AG04449 (cell line): ENCODE measurements at places on chromosomes 7 and 10.

- no peak for DNase-seq
Observed at GRCh38 chr10:43393606-43394360, 15.2 kb downstream of the HNRNPF start.

DNA sequence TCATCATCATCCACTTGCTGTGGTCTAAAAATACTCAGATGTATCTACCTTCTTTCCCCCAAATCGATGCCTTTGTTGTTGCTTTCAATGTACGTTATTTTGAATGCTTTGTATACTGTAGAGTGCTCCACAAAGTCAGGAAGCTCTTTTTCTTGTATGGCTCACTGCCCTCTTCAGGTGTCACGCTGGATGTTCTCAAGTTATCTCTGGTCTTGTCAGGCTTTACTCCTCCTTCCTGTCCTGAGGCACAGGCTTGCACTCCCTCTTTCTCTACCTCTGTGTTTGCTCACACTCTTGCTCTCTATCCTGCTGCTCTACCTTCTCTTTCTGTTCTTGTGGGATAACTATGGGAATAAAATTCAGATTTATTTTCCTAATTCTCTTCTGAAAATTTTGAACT, 381.3 kb downstream of the NRG3 start:
- DNase-seq: no peak

GRCh38 chr7:76395965-76396726, 13.4 kb downstream of the SSC4D start:
- no peak for DNase-seq

DNA sequence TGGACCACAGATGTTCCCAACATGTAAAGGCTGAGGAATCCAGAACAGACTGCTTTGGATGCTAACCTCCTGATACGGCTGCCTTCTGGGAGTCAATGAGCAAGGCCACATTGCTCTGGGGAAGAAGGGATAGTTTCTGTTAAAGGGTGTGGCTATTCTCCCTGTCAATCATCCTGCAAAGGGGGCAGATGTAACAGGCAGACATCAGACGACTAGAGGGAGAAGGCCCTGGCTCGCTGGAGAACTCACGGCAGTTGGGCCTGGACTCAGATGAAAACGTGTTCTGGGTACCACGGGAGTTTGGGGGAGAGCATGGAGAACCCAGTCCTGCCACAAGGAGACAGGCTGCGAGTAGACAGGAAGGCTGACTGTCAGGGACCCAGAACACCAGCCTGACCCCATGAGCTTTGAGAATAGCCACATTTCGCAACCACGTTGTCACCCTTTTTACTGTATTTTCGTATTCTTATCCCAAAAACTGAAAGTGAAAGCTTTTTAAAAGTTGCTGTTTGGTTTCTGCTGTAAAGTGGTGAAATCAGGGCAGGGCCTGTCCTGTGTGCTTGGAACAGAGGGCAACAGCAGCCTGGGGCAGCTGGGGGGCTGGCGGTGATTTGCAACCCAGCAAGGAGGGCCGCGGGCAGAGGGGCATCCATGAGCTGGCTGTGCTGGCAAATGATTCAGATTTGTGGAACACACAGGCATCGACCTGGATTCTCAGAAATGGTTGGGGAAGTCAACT, 95.3 kb downstream of the MYOF start:
- DNase-seq: no peak

DNA sequence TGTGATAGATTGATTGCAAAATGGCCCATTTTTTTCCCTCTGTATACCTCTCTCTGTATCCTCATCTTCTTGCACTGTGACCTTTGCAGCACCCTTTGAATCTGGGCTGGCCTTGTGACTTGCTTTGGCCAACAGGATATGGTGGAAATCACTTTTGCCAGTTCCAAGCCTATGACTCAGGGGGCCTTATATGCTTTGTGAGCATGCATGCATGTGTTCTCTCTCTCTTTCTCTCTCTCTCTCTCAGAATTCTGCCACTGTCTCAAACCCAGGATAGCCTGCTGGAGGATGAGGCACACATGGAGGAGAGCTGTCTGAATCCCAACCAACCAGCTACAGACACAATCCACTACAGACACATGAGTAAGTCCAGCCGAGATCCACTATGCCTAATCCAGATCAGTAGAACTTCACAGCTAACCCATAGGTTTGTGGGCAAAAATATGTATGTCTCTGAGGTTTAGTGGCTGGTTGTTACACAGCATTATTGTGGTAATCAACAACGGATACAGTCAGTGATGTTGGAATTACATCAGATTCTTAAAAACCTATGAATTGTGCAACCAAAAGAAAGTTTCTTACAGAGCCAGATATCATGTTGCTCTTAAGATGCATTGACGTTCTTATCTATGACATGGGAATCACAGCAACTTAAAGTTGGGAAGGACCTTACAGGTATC, 41.8 kb upstream of the ABCB4 start:
- no peak for DNase-seq

DNA sequence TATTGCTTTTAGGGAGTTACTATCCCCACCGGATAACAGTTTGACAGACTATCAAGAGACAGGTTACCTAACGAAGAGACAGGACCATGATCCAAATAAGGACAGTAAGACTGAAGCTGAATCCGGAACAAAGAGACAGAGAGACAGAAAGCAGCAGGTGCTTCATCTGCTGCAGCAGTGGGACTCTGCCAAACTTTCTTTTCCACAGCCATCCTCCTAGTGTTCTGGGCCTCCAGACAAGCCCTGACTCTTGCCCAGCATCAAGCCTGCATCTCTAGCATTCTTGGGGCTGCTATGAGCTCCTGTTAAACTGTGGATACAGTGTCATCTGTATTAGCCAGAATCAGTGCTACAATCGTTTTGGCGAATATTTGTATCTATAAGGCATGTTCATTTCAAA, 761.7 kb downstream of the GRID1 start:
- DNase-seq: no peak

DNA sequence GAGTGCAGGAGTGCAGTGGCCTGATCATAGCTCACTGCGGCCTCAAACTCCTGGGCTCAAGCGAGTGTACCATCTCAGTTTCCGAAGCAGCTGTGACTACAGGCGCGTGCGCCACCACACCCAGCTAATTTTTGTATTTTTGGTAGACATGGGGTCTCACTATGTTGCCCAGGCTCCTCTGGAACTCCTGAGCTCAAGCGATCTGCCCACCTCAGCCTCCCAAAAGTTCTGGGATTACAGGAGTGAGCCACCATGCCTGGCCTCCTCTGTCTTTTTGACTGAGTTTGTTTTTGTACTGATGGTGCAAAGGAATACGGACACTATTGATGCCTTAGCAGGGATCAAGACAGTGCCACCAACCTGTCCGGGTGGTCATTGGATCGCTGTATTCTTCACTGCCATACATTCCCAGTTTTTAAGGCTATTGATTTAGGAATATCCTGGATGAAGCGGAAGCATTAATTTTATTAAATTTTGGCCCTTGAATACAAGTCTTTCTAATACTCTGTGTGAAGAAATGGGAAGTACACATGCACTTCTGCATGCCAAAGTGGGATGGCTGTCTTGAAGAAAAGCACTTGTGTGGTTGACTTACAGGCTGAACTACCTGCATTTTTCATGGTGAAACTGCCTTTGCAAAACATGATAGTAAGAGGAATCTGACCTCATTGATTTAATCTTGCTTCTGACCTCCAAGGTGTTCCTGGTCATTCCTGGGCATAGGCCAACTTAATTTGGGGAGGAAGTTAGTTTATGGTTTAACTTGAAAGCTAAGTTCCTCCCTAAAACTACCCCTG, 2.1 kb upstream of the CUL2 start:
- DNase-seq: no peak
